GM10248 (cell line): ENCODE measurements at places on chromosomes 6 and 20.
A peak's percentile ranks its signal among the peaks of the same experiment; 100 is the strongest.

GRCh38 chr20:18647777-18648176 is 59.9 kb downstream of the DTD1 start:
- DNase-seq: no peak

GRCh38 chr20:555976-556385 is 12.4 kb upstream of the CSNK2A1 start:
- DNase-seq: no peak

DNA sequence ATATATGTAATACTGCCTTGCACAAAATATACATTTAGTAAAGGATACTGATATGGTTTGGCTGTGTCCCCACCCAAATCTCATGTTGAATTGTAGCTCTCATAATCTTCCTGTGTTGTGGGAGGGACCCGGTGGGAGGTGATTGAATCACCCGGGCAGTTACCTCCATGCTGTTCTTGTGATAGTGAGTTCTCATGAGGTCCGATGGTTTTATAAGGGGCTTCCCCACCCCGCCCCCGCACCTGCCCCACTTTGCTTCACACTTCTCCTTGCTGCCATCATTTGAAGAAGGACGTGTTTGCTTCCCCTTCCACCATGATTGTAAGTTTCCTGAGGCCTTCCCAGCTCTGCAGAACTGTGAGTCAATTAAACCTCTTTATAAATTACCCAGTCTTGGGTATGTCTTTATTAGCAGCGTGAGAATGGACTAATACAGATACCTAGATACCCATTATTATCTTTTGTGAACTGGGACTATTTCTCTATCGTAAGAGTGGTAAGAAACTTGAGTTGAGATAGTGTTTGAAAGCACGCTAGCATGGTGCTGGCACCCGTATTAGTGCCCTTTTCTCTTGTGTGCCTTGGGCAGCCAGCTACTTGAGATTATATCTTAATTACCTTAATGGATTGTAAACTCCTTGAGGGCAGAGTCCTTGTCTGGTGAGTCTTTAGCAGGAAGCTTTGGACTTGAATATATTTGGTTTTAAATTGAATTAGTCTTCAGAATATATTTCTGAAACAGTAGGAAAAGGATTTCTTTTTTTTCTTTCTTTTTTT is 25.6 kb downstream of the TOP1 start:
- no peak for DNase-seq

- no peak for DNase-seq
Measured at GRCh38 chr20:60097285-60097684, 139.1 kb downstream of the CDH26 start.

DNA sequence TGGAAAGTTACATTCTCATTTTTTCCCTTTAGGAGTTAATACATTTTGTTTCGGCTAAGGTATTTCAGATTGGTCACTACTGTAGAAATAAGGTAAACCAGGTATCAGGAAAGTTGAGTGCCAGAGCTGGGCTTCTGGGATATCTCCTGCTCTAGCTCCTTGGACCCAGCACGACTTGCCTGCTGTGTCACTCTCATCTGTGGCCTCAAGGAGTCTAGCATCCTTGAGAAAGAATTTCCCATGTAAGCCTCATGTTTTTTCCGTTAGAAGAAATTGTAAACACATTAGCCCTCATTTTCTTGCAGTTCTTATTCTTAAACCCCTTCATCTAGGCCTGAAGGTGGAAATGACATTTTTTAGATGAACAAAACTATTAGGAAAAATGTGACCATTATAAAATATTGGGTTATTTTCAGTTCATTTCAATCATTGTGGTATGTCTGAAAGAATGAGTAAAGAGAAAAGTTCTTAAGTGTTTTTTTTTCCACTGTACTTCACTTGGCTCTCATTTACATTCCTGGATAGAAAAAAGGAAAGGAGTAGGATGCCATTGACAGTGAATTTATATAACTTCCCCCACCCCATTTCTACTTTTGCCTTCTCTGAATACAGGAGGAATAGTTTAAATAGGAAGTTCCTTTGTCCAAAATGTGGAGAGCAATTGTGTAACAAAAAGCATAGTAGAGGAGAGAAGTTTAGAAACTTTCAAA is 46.7 kb downstream of the CD2AP start:
- no peak for DNase-seq

DNA sequence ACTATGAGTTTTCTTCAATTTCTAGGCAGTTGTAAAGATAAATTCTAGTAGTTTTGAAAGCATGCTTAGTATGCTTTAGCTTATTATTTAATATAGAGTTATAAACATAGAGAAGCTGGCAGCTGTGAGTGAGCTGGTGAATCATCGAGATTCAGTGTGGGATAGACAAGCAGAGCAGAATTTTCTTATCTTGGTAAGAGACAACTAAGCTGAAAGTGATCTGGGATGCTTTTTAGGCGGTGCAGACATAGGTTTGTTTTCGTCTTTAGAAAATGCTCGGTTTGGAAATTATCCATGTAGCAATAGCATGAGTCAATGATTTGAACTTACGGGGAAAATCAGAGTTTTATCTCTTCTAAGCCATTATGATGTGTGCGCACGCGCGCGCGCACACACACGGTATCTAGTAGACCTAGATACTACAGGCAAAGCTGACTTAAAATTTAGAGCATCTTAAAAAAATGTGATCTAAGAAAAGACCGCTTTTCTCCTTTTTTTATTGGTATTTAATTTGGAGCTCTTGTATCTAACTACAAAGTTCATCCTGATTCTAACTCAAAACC is 128.3 kb upstream of the MAP3K7 start:
- DNase-seq: no peak

DNA sequence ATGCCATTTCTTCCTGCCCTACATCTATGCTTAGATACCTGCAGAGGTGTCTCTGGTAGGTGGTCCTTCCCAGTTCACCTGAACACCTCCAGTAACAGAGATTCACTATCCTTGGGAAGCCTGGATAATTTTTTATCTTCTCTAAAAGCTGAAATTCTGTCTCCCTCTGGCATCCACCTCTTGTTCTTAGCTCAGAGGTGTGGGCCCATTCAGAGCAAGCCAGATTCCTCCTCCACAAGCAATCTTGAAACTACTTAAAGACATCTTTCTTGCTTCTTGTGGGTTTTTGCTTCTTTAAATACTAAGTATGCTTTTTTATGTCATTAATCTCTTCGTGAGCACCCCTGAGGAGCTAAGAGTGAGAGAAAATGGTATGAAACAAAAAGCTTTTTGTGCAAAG is 10.4 kb upstream of the SNRPB2 start:
- DNase-seq: no peak

DNA sequence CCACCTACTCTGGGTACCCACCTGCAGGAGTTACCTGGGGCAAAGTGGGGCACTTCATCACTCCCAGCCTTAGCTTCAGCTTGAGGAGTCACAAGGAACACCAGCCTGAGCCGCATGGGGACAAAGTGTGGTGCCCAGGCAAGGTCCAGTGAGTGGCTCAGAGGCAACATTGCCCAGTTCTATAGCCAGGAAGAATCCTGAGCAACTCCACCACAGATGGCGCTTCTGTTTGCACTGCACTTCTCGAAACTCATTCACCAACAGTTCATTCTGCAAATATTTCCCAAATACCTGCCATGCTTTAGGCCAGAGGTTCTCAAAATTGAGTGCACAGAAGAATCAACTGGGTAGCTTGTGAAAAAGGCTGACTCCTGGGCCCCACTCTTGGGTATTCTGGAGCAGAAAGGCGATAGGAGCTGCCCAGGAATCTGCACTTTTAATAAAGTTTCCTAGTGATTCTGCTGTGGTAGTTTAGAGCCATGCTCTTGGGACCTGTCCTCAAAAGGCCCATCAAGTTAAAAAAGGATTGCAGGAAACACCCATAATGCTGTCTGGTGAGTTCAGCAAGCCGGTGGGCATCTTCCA is 83.1 kb downstream of the VEGFA start:
- no peak for DNase-seq

DNA sequence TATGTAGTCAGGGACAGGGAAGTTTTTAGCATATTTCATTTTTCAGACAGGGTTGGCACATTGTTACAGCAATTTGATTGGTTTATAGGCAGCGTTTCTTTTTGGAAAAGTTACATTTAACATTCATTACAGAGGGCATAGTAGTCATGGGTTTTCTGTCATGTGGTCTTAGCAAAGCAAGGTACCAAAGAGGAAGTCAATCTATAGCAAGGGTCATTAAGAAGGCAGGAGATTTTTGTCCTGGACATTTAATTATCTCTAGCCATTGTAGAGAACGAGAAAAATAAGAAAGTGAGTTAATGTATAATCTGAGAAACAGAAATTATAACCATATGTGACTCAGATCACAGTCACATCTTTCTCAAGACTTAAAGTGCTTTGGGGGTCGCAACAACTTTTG is 47.4 kb downstream of the TPD52L1 start:
- no peak for DNase-seq

- no peak for DNase-seq
Measured at GRCh38 chr6:43277643-43278523, 20.2 kb upstream of the SLC22A7 start.

- peak; percentile 37 for DNase-seq
Measured at GRCh38 chr6:140271759-140272377, 897.4 kb upstream of the CITED2 start.

GRCh38 chr6:168057836-168058235 is 21.2 kb downstream of the FRMD1 start:
- no peak for DNase-seq

DNA sequence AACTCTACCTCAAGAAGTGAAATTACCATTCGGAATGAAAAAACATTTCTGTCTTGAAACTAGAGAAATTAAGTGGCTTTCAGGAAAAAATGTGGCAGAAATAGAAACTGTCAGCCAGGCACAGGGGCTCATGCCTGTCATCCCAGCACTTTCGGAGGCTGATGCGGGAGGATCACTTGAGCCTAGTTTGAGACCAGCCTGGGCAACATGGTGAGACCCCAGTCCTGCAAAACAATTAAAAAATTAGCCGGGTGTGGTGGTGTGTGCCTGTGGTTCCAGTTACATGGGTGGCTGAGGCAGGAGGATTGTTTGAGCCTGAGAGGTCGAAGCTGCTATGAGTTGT is 7.1 kb upstream of the TMEM181 start:
- DNase-seq: no peak

GRCh38 chr20:35773154-35773751 is 1.4 kb downstream of the PHF20 start:
- DNase-seq: peak; percentile 40

DNA sequence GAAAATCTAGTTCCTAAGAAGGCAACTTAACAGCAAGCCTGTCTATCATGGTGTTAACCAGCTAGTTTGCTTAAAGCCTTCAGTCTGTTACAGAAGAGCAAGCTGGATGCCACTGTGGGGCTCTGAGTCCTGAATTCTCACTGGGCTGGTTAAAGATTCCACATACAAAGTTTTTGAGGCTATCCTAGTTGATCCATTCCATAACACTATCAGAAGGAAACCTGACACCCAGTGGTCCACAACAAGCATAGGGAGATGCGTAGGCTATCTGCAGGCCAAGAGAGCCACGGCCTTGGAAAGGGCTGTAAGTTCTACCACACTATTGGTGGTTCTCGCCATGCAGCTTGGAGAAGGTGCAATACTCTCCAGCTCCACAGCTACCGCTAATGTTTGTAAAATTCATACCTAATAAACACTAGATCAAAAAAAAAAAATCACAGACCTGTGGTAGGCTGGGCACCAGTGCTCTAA is 420 bp upstream of the MCCD1 start:
- no peak for DNase-seq

DNA sequence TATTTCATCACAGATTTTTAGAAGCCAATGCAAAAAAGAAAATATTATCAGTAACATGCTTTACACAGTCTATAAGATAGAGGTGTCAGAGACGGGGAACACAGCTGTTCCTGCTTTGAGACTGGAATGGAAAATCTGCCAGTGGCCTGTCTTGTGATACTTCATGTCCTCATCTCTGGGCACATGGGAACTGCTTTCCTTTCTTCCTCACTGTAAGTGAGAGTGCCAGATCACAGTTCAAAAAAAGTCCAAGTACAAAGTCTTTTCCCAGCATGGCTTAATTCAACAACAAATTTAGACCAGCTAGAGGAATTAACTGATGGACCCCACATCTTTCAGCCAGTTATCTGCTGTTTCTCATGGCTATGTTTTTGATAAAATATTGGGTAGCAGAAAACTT is 490.4 kb downstream of the CDKAL1 start:
- DNase-seq: no peak

GRCh38 chr6:13990796-13991195 is 66.0 kb downstream of the RNF182 start:
- no peak for DNase-seq

DNA sequence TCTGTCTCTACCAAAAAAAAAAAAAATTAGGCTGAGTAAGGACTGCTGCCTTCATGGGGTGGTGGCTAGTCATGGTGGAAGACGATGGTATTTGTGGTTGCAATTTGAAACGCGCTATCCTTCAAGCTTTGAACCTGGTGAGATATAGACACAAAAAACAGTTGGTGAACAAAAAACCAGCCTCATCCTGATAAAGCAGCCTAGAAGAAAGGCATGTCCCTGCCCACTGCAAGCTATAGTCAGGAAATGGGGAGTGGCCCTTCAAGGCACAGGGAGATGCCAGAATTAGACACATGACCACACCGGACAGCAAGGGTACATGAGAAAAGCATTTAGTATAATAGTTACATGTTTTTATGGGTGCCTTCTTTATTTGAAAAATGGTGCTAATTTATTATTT is 193.6 kb downstream of the NFATC2 start:
- no peak for DNase-seq

- no peak for DNase-seq
Measured at GRCh38 chr6:136779682-136780081, 12.6 kb downstream of the MAP3K5 start.

GRCh38 chr6:150940941-150941340 is 75.4 kb downstream of the MTHFD1L start:
- DNase-seq: no peak

DNA sequence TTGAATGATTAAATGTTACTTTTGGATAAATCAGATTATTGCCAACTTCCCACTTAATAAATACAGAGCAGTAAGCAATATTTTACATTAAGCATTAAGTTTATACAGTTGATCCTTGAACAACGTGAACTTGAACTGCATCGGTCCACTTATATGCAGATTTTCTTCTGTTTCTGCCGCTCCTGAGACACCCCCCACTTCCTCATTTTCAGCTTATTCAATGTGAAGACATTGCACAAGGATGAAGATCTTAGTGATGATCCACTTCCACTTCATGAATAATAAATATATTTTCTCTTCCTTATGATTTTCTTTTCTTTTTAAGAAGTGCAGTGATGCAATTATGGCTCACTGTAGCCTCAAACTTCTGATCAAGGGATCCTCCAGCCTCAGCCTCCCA is 167.2 kb downstream of the LINC00237 start:
- no peak for DNase-seq
